Airway epithelial cell (primary cell): ENCODE measurements at places on chromosomes 7 and 10. TPM values are rescaled to one million over a fixed set of nuclear protein-coding genes. Genes with fewer than 3 reads are reported as not detected.

Gene RASSF4
- 0.60 and 2.4 TPM in 2 replicates for total RNA-seq

Gene PON1
- total RNA-seq, result not detected in 2 replicates

Gene FAM13C
- 0.42 TPM in 1 of 2 replicates, not detected in the other for total RNA-seq

Gene ADCYAP1R1
- total RNA-seq, result not detected in 2 replicates

Gene SLC13A4
- total RNA-seq, result not detected in 2 replicates

Gene PMS2
- total RNA-seq, result 12.2 and 12.5 TPM in 2 replicates

Gene PPP1R17
- not detected in 2 replicates for total RNA-seq

Gene ZPBP
- total RNA-seq, result not detected in 2 replicates

Gene JAKMIP3
- not detected in 2 replicates for total RNA-seq

Gene PARD3
- total RNA-seq, result 29.0 and 44.2 TPM in 2 replicates

Gene UBE2H
- 67.4 and 103 TPM in 2 replicates for total RNA-seq
